ENCODE measurements at places on chromosomes 5 and 9.

DNA sequence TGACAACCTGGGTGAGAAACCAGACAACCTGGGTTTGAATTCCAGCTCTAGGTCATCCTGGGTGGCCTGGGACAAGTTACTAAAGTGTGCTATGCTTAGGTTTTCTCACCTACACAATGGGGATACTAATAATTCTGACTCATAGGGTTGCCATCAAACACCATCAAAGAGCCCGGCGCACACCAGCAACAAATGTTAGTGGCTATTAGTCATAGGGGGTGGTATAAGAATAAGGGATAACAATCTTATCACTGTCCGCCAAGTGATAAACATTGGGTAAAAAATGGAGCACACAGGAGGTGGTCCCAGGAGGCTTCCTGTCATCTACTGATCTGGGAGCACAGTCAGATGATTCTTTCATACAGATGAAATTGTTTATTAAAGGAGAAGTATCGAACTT is 61.4 kb upstream of the AFAP1L1 start:
- DNase-seq: no peak

DNA sequence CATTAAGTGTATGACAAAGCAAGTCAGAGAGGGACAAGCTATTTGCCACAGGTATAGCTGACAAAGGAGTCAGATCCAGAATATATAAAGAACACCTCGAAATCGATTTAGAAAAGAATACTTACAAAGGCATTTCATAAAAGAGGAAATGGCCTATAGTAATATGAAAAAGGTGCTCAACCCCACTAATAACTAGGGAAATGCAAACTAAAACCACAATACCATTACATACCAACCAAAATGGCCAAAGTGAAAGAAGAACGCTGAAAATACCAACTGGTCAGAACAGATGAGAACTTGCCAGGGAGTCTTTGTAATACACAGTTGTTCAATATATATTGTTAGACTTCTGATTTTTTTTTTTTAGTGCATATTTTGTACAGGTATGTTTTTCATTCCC is 152.9 kb downstream of the CDC42SE2 start:
- DNase-seq: no peak

- no peak for DNase-seq
Measured at GRCh38 chr9:5976674-5977397, 38.6 kb downstream of the RANBP6 start.

DNA sequence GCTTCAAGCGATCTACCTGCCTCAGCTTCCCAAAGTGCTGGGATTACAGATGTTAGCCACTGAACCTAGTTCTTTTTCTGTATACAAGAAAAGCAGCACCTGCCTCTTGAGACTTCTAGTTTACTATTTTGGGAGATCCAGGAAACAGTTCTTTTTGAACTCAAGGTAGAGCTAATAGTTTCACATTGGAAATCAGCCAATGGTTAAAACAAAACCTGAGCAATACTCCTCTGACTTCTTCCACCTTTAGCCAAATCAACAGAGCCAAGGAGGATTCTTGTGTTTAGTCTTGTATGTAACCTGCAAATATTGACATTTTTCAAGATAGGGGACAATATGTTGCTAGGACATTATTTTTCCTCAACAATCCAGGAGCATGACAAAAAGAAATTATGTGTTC is 349.4 kb downstream of the SH3GL2 start:
- no peak for DNase-seq

DNA sequence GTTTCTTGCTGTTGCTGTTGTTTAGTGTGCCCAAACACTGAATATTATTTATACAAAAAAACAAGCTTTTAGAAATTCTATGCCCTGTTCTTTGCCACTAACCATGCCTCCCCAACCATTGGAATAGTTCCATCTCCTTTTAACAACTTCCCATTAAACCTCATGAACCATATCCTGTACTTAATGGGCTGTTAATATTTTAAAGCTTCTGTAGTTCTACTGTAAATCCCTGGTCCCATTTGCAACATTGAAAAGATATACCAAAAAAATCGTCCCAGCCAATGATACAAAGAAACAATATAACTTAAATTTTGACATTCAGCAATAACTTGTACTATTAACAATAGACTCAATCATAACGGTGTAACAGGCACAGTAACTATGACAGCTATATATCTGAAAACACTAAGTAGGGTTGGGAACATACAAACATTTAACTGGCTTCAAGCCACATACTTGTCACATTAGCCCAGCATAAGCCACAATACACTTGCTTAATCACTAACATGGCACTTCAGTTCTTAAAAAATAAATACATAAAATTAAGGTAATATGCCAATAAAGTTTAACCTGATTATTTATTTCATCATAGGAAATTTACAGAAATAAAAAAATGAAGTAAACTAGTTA is 86.1 kb downstream of the ADAMTS6 start:
- no peak for DNase-seq

DNA sequence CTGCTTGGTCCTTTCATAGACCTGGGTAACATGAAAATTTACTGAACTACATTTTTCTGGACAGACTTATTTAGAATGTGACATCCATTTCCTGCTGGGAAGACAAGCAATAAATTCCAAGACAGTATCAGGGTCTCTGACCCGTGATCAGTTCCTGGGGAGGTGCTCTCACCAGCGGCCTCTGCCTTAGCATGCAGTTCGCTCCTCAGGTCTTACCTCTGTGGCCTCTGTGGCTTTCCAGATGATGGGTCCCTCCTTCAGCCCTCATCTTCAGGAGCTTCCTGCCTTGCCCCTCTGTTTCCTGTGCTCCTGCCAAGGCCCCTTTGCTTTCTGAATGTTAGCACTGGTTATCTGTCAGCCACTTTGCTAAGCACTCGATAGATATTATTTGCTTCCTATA is 66.4 kb downstream of the CMYA5 start:
- DNase-seq: no peak

GRCh38 chr5:2866662-2867372 is 115.3 kb upstream of the IRX2 start:
- DNase-seq: no peak
